T-helper 2 cell (primary cell): ENCODE measurements at places on chromosomes 6 and 20.

- DNase-seq: no peak
Observed at GRCh38 chr6:144343701-144344428, 58.7 kb downstream of the UTRN start.

DNA sequence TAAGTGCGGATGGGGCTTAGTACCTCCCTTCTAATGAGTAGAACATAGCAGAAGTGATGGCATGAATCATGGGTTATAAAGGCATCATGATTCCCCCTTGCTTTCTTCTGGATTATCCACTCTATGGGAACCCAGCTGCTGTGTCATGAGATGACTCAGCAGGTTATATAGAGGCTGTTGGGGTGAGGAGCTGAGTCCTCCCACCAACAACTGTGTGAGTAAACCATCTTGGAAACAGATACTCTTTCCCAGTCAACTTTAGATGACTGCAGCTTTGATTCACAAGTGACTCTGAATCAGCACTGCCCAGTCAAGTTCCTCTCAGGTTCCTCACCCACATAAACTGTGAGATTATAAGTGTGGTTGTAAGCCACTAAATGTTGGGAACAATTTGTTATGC is 46.3 kb downstream of the FAM83B start:
- DNase-seq: no peak

DNA sequence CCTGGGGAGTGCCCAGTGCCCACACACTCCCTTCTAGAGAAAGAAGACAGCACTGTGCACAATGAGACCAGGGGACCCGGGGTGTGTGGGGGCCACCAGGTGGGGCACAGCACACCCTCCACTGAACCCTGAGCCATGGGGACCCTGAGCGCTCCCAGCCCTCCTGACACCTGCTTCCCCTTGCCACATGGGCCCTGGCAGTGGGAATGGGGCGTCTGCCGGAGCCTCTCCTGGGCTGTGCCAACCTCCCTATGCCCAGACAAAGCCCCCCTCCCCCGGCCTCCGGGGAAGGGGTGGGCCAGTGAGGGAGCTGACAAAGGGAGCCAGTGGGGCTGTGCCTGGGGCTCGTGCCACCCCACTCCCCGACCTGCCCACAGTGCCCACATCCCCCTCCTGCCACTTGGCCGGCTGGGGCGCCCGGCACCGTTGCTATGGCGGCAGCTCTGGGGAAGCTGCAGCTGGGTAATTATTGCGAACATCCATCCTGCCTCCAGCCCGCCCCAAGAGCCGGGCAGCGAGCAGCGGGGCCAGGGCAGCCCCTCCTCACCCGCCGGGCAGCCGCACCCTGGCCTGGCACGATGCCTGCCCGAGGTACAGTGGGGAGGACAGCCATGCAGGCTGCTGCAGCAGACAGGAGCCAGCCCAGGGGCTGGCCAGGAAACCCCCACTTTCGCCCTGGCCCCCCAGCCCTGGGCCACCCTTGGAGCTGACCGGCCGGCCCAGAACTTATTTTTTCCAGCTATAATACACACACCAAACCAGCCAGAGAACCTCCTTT is 41.9 kb upstream of the NOL4L start:
- DNase-seq: no peak

DNA sequence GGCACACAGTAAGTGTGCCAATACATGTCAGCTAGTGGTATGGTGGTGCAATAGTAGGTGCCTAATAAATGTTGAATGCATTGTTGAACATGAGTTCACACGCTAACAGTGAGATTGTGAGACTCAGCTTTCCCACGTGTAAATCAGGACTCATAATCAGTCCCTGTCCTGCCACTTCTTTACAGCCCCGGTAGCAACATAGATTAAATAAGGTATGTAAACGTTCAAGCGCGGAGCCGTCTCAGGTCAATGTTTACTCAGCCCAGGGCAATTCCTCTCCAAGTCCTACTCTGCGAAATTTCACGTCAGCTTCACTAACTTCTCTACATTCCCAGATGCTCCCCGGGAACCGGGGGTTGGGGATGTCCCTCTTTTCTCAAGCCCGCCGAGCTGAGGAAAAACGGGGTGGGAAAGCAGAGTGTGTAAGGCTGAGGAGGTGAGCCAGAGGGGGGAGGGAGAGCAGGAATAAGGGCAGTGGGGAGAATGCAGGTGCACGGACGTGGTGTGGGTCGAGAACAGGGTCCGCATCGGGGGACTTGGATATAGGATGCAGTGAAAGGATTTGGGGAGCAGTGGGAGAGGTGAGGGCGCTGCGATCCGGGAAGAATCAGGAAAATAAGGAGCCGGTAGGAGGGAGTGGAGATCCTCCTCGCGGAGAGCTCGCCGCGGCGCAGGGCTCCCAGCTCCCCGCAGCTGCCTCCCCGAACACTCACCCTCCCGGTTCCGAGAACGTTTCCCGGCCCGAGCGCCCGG is 544 bp upstream of the TP53INP2 start:
- DNase-seq: no peak

- DNase-seq: peak; percentile 72
Observed at GRCh38 chr6:98946879-98947410, 801 bp downstream of the FBXL4 start.

GRCh38 chr6:56734335-56734734 is 91.6 kb upstream of the DST start:
- DNase-seq: no peak

GRCh38 chr6:151627689-151628444 is 134.1 kb downstream of the CCDC170 start:
- no peak for DNase-seq

GRCh38 chr6:88763160-88763559 is 200.3 kb downstream of the RNGTT start:
- no peak for DNase-seq

- no peak for DNase-seq
Observed at GRCh38 chr6:106064756-106065155, 21.4 kb upstream of the PRDM1 start.

- DNase-seq: no peak
Observed at GRCh38 chr6:69705954-69706353, 90.9 kb downstream of the LMBRD1 start.

DNA sequence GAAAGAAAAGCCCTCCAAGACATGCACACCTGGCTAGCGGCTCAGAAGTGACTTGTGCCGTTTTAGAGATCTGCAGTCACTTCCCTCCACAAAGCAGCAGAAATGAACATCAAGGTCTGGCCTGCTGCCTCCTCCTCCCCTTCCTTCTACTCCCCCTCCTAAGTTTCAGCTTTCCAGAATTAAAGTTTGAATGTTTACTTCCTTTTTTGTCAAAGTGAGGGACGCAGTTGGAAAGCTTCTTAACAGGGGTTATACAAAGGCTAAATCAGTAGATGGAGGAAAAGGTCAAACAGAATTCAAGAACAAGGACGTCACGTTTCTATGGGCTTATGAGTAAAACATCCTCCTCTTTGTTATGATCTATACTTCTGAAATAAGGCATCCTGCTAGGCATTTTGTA is 227.7 kb downstream of the SLC35F1 start:
- DNase-seq: no peak

DNA sequence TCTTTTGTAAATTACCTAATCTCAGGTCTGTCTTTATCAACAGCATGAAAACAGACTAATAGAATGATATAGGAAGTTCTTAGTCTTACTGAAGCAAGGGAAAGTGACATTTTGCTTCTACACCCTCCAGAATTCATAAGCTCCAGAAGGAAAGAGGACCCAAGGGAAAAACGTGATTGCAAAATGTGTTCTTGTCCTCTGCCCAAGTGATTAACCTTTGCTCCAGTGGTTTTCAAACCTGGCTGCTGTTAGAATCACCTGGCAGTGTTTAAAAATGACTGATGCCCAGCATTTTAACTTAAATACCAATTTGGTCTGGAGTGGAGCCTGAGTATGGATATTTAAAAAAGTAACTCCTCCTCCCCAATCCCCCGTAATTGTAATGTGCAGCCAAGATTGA is 191.4 kb downstream of the SLC16A10 start:
- DNase-seq: no peak

GRCh38 chr20:53751620-53752318 is 158.1 kb upstream of the ZNF217 start:
- DNase-seq: no peak
